ENCODE measurements at places on chromosomes 4 and X. TPM values are rescaled to one million over a fixed set of nuclear protein-coding genes. Genes with fewer than 3 reads are reported as not detected.

Gene P2RY4
- total RNA-seq: 0.13 TPM

Gene NLRP2B
- total RNA-seq: not detected

Gene CENPU
- 23.6 TPM for total RNA-seq

Gene IQCM
- not detected for total RNA-seq

Gene SH3TC1
- 18.9 TPM for total RNA-seq

Gene UVSSA
- total RNA-seq: 3.4 TPM

Gene NHSL2
- total RNA-seq: 0.37 TPM

Gene NPY2R
- not detected for total RNA-seq

Gene HMX1
- not detected for total RNA-seq

Gene HTN1
- total RNA-seq: not detected

Gene FAM114A1
- 38.5 TPM for total RNA-seq

Gene STAP1
- total RNA-seq: not detected

Gene TCEAL8
- 27.1 TPM for total RNA-seq

Gene SERTM2
- total RNA-seq: not detected

Gene FAT4
- 2.4 TPM for total RNA-seq

Gene ABLIM2
- total RNA-seq: 4.5 TPM

Gene ABHD18
- total RNA-seq: 3.3 TPM

Gene ADAM29
- total RNA-seq: not detected

Gene DCAF8L1
- not detected for total RNA-seq

Gene MSX1
- 4.8 TPM for total RNA-seq

Gene ERAS
- not detected for total RNA-seq

Gene NR0B1
- 25.0 TPM for total RNA-seq

Gene ARHGEF38
- not detected for total RNA-seq

Gene MFAP3L
- total RNA-seq: 5.3 TPM

Gene HTRA3
- total RNA-seq: 20.3 TPM

Gene SULT1B1
- not detected for total RNA-seq

Gene APLN
- 0.59 TPM for total RNA-seq

Gene GNRHR
- total RNA-seq: not detected

Gene POU4F2
- total RNA-seq: not detected

Gene ZXDA
- 1.6 TPM for total RNA-seq

Gene PNMA5
- total RNA-seq: not detected

Gene STK26
- 11.3 TPM for total RNA-seq

Gene AREG
- total RNA-seq: 48.1 TPM

Gene COL4A5
- 7.9 TPM for total RNA-seq

Gene PDZD11
- 91.9 TPM for total RNA-seq

Gene SOX3
- total RNA-seq: 0.07 TPM

Gene MGAT4D
- not detected for total RNA-seq

Gene MAGED2
- total RNA-seq: 82.8 TPM

Gene MBNL3
- not detected for total RNA-seq

Gene STATH
- not detected for total RNA-seq

Gene RASSF6
- total RNA-seq: 1.1 TPM

Gene MAML3
- 11.1 TPM for total RNA-seq

Gene RPL10
- total RNA-seq: 5,424 TPM
